ENCODE measurements at places on chromosomes 1 and 21. TPM values are rescaled to one million over a fixed set of nuclear protein-coding genes. Genes with fewer than 3 reads are reported as not detected.

DNA sequence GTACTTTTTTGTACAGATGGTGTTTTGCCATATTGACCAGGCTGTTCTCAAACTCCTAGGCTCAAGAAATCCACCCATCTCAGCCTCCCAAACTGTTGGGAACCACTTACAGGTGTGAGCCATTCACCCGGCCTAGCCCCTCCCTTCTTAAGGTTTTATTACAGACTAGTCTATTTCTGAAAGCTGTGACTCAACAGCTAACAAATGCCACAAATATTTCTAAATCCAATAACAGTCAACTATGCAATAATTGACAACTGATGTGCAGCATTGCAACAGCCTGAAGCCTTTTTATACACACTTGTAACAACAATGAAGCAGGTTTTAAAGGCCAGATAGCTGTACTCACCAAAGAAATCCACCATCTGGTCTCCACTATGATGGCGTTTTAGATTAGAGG, 51.4 kb downstream of the GRIK1 start:
- H3K27ac ChIP-seq: no peak overlapping the region
- H3K36me3 ChIP-seq: no peaks in the 10 kb centered on the region
- no peaks in the 10 kb centered on the region for H3K4me1 ChIP-seq
- H3K4me3 ChIP-seq: no peak overlapping the region
- peaks cover 5% of the 10 kb centered on the region for H3K27me3 ChIP-seq
- DNase-seq: no peak

GRCh38 chr1:230681599-230681998, 32.3 kb downstream of the AGT start:
- peaks cover 1% of the 10 kb centered on the region for H3K36me3 ChIP-seq
- no peak overlapping the region for H3K4me3 ChIP-seq
- H3K27ac ChIP-seq: peak overlapping the region; percentile 57
- no peaks in the 10 kb centered on the region for H3K4me1 ChIP-seq

CYP4Z1 gene
- total RNA-seq: not detected

ADORA1 gene
- total RNA-seq: not detected

DNA sequence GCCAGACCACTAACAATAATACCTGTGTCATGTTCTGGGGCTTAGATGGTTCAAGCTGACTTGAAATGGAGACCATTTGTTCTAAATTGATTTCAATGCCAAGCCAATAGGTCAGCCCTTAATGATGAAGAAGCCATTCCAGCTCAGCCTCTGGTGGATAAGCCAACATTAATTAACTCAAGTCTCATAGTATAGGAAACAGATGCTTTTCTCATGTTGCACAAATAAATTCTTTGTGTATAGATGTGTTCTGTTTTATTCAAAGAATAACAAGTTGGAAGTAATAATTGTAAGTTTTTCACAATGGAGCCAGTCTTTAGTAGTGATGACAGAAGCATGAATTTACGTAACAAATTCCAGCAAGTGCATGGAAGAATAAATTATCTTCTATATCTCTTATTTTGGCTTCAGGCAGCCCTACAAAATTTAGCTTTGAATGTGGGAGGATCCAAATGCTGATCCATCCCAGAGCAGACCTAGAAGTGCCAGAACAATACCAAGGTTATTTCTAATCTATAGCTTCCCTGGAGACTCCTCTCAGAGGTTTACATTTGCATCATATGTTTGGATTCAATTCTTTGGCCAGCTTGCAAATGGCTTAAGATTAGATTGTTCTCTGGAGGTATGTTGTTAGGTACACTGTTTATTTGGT, 42.2 kb upstream of the C1orf105 start:
- no peak overlapping the region for H3K27ac ChIP-seq
- no peak overlapping the region for H3K4me3 ChIP-seq
- no peaks in the 10 kb centered on the region for H3K27me3 ChIP-seq
- DNase-seq: no peak
- no peaks in the 10 kb centered on the region for H3K36me3 ChIP-seq

RASSF5 gene
- total RNA-seq: 240 TPM

GRCh38 chr1:18564676-18565075, 66.0 kb upstream of the PAX7 start:
- H3K4me1 ChIP-seq: no peaks in the 10 kb centered on the region
- no peak for DNase-seq
- H3K27me3 ChIP-seq: peaks cover 40% of the 10 kb centered on the region
- H3K4me3 ChIP-seq: no peak overlapping the region
- H3K27ac ChIP-seq: no peak overlapping the region
- H3K36me3 ChIP-seq: no peaks in the 10 kb centered on the region
